ENCODE measurements at places on chromosomes 12 and 14.

DNA sequence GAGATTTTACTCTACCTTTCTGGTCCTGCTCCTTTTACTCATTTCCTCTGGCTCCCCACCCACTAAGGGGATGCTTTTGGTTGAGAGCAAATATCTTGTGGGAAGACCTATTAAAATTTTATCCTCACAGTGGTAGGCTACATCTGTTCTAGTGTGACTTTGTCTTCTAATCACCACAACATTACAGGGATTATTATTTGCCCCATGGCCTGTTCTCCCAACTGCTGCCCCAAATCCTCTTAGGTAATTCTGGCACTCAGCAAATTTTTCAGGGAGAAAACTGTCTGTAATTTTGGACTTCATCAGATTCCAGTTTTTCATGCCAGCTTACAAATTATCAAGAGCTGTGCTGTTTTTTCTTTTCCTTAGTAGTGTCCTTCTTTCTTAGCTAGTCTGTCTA lies 172.3 kb downstream of the GPHN start:
- no peak for DNase-seq

DNA sequence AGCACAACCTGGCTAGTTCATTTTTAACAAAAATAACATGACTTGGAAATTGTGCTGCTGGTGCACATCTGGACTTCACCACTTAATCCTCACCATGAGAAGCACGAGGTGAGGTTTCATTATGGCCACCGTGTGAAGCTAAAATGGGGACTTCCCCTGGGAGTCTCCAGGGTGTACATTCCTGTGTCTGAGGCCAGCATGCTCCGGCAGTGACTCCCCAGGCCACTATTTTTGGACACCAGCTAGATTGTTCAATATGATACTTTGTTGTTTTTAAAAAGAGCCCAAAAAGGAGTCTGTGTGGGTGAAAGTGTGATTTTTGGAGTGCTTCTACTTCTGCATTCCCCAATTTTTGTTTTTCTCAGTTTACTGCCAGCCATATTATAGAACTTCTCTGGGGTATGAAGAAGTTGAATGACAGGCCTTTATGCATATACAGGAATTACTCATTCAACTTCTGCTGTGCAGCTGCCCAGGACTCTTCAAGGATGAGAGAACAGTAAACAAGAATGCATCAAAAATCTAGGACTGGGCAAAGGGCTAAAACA lies 16.9 kb upstream of the AICDA start:
- no peak for DNase-seq

DNA sequence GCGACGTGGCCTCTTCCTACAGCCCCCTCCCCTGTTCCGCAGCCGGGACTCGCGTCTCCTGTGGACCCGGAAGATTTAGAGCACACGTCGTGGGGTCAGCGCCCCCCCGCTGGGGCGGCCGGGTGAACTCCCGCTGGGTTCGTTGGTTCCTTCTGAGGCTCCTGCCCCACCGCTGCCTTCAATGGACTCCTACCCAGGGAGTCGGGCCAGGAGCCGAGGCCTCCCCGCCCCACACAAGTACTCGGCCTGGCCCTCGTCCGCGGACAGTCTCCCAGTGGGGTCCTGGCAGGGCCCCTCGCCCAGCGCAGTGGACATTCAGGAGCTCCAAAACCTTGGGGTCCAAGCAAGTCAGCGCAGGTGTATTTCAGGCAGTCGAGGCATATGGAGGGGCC lies 1.2 kb downstream of the MMP17 start:
- no peak for DNase-seq

DNA sequence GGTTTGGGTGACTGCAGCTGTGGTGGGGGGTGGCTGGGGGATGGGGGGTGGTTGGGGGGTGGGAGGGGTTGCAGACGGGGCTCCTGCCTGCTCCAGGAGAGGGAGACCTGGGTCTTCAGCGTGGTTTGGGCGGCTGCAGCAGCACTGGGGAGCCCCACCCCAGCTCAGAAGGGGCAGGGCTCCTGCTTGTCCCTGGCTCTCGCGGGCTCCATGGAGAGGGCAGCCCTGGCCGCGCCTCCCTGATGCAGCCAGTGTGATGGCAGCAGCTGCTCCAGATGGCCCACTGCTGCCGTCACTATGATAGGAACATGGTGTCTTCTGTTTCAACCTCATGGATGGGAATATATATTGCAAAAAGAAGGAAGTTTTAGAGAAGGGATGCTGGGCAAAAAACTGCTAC lies 22.9 kb downstream of the TRHDE start:
- DNase-seq = no peak

- no peak for DNase-seq
Observed at GRCh38 chr12:33628087-33628486, 188.5 kb upstream of the SYT10 start.

- DNase-seq = no peak
Observed at GRCh38 chr14:23181946-23182345, 1.5 kb downstream of the SLC7A8 start.

DNA sequence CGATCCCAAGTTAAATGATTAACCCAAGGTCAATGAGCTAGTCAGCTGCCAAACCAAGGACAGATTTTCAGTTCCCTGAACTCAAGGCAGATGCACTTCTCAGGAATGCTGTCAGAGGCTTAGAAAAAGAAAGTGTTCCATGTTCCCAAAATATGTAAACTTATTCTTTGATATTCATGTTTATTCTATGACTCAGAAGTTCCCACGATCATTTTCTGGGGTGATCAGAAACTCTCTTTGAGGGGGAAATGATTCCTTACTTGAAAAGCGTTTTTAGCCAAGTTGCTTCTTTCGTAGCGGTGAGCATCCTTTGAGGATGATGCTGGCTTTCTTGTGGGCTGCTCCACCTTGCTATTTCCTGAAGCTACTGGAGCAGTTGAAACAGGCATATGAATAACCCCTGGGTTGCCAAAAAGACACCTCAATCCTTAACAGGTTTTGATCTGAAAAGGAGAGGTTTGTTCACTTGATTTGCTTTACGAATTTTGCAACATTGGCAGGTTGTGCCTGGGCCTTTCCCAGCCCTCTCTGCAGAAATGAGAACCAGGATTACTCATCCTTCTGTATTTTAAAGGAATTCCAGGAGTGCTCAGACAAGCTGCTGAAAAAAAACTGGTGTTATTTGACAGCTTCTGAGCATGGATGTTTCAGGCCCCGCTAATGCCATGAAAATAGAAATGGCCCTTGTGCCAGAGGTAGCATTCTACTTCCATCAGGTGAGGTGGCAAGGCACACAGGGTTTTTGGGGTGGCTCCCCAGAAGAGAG lies 121.4 kb upstream of the HIF1A start:
- DNase-seq = no peak

GRCh38 chr12:95940514-95940913 lies 1.9 kb downstream of the CCDC38 start:
- no peak for DNase-seq

DNA sequence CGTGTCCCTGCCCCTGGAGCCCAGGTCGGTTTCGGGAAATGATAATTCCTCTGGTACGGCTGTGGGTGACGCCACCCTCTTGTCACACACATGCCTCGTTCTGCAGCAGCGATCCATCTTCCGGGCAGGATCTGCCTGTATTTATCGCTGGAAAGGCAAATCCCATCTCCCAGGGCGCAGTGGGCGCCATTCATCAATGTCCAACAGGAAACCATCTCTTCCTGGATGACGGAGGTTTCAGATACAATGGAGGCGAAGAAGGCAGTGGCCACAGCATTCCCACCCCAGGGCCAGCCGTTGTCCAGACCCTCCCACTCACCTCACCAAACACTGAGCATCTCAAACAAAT lies 74.2 kb downstream of the NOC4L start:
- DNase-seq = no peak

DNA sequence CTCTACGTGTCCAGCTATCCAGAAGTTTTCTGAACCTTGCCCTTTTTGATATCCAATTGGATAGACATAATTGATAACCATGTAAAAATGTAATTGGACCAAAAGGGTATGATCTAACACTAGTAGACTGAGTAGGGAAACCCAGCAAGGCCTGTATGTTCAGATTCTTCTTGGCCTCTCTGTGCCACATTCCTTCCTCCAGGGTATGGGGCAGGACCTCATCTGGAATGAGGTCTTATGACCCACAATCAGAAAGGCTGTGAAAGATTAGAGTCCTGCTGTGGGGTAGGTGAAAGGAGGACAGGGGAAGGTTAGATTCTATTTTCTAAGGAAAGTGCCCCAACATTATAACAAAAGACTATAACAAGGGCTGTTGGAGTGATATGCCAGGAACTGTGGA lies 51.3 kb upstream of the A2ML1 start:
- DNase-seq = no peak

GRCh38 chr12:50006754-50007442 lies 18.4 kb downstream of the RACGAP1 start:
- DNase-seq = no peak

- DNase-seq = no peak
Observed at GRCh38 chr12:67595365-67595764, 53.2 kb upstream of the DYRK2 start.
